ENCODE measurements at places on chromosomes 5 and 9.

GRCh38 chr9:10050016-10050415 lies 562.8 kb downstream of the PTPRD start:
- no peak for DNase-seq

DNA sequence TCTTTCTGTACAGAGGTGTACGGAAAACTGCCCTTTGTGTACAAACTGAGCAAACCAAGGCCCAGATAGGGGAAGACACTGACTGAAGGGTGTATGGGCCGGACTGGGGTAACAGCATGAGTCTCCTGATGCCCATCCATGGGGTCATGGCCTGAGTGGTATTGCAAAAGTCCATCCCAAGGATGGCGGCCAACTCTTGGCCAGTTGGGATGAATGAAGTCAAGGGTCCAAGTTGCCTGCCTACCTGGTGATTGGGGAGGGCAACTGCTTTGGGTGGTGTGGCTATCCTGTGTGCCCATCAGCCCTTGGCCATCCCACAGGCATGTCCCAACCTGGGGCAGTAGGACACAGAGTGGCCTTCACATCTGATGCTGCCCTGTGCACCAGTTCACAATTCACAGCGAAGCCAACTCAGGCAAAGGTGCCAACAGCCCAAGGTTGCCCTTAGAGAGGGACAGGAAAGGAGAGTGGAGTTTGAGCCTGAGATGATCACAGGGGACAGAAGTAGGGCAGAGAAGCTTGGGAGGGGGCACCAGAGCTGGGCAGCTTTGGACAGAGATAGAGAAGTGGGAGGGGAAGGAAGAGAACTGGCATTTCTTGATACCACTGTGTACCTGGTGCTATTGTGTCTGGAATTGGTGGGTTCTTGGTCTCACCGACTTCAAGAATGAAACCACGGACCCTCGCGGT lies 46.6 kb downstream of the COL15A1 start:
- no peak for DNase-seq

- DNase-seq = no peak
These were observed 24.7 kb downstream of the WWC1 start for GRCh38 chr5:168316139-168316578.

GRCh38 chr5:92662741-92663140 lies 918.3 kb downstream of the NR2F1-AS1 start:
- DNase-seq = no peak

GRCh38 chr5:111769541-111769940 lies 12.5 kb upstream of the NREP start:
- no peak for DNase-seq

DNA sequence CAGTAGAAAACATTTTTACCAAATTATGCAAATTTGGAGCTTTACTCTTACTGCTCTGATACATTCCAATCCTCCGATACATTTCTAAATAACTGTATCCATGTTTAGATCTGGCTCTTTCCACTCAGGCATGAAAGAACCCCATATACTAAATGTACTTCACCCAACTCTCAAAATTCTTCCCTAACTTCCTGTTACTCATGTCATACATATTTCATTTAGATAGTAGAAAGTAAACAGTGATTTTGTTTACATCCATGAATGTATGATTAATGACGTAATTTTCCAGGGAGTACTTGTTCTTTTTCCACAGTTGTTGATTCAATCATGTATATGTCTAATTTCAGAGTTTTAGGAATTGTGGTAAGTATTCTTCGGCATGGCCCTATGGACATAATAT lies 1426.5 kb upstream of the C9orf72 start:
- no peak for DNase-seq

- no peak for DNase-seq
These were observed 65.4 kb upstream of the HAND1 start for GRCh38 chr5:154543380-154543779.

DNA sequence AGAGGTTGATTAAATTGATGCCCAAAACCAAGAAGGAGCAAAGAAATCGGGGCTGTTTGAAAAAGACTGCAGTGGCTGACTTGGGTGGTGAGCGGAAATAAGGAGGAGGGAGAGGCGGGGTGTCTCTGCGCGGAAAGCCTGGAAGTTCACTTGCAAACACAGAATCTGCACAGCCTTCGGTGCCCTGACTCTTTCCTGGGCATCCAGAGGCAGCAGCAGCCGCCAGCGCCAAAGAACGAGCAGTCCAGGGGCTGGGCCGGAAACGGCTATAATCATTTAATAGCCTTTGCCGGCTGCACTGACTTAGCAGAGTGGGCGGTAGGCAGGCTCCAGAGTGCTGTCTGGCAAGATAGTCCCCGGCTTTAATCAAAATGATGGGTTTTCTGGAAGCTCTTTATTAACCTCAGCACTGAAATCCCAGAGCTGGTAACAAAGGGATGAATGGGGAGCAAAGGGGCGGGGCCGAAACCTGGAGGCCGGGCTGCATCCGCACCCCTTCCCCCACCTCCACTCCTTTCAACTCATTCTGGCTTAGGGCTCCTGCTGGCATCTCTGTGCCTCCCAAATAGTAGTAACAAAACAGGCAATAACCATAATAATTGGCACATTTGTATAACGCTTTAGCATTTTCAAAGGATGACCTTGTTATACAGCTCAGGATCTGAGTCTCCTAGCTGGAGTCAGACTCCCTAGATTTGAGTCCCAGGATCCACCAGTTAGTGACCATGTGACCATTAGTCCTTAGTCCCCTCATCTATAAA lies 35.7 kb downstream of the PCDHAC2 start:
- no peak for DNase-seq

DNA sequence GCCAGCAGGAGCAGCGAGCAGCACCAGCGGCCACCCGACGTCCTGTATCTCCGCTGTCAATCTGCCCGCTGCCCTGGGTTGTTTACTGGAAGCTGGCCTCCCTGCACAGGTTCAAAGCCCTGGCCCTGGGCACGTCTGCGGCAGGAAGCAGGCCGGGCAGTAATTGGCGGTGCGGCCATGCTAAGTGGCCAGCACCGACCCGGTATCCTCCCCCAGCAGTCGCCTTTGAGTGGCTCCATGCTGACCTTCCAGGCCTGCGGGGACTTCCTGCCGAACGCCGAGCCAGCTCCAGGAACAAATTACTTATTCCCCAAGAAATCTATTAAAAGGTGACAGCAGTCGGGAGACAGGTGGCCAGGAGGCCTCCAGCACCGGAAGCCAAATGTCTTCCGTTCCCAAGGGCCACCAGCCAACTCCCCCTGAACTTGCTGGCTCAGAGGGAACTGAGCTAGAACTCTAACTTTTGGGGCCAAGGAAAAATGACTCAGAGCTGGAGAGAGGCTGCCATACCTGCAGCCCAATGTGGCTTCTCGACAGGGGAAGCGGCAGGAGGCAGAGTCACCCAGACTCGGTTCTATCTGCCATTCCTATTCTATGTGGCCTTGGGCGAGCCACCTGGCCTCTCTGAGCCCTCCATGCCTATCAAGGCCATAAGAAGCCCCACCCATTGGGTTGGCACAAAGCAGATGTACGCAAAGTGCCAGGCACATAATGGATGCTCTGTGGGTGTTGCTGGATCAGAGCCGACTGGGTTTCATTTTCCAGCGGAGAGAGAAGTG lies 13.7 kb upstream of the PSMB7 start:
- no peak for DNase-seq

DNA sequence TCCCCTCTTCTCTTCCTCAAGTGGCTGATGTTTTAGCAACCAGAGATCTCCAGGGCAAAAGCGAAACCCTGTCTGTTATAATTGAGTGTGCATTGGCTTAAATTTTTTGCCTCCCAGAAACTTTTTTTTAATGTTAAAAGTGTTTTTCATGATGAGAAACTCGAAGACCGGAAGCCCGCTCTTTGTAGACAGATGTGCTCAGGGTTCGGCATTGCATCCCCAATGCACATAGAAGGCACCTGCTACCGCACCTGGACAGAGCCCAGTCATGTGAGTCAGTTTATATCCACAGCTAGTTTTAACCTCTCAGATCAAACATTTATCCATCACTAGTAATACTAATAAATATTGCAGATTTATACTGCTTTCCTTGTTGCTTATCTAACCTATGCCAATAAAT lies 19.5 kb upstream of the NADK2 start:
- no peak for DNase-seq

DNA sequence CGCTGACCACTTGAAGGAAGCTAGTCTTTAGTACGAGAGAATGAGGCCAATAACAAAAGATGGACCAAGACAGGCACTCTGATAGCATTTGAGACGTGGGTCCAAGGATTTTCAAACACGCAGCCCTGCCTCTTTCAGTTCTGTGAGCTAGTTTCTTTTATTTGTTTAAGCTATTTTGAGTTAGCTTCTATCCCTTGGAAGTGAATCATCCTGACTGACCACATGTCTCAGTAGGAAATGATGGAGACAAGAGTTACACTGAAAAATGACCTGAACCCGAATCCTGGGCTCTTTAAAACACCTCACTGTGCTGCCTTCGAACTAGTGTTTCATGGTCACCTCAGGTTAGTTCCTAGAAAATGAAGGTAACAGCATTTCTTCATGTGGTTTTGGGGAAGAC lies 9.9 kb downstream of the TEK start:
- no peak for DNase-seq

- no peak for DNase-seq
These were observed 2.6 kb upstream of the GPSM1 start for GRCh38 chr9:136324501-136325300.

DNA sequence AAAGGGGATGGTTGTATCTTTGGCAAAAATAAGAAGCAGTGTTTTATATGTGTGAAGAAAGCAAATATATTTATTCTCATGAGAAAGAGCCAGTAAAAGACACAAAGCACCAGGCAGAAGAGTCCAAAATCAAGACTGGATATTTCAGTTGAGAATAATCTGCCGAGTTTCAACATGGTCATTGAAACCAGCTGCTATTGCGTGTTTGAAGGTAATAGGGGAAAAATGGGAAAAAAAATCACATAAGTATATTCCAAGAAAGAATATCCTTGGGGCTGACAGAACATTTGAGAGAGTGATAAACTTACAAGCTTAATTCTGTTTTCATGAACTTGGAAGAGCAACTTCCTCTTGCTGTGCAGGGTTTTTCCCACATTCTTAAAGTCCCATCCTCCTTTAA lies 79.9 kb downstream of the ISOC1 start:
- no peak for DNase-seq

DNA sequence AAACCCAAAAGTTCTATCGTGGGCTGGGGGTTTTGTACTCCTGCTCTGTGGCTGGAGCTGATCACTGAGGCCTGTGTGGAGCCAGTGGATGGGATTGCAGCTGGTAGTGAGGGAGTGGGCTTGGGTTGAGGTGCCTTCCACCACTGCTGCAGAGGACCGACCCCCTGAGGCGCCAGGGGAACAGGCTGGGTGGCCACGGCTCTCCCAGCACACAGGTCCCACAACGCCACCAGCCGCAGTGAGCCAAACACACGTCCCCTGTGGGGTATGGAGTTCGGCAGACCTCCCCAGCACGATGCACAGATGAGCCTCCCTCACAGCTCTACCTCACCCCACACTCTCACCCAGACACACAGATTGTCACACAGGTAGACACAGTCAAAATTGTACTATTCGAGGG lies 109.1 kb downstream of the DAB2IP start:
- no peak for DNase-seq

DNA sequence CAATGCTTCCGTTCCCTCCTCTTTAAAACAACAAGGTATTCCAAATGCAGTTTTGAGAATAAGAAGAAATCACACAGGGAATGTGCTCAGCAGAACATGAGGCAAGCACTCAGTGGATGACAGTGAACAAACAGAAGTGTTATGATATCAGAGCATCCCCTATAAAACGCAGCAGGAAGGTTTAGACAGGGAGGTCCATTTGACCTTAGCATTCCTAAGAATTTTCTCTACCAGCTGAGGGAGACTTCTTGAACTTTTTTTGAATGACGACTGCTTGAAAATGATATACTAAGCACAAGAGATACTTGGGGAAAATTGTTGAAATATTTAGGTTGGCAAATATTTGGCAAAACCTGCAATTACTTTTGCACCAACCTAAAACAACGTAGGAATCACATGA lies 3.9 kb downstream of the AMACR start:
- no peak for DNase-seq

DNA sequence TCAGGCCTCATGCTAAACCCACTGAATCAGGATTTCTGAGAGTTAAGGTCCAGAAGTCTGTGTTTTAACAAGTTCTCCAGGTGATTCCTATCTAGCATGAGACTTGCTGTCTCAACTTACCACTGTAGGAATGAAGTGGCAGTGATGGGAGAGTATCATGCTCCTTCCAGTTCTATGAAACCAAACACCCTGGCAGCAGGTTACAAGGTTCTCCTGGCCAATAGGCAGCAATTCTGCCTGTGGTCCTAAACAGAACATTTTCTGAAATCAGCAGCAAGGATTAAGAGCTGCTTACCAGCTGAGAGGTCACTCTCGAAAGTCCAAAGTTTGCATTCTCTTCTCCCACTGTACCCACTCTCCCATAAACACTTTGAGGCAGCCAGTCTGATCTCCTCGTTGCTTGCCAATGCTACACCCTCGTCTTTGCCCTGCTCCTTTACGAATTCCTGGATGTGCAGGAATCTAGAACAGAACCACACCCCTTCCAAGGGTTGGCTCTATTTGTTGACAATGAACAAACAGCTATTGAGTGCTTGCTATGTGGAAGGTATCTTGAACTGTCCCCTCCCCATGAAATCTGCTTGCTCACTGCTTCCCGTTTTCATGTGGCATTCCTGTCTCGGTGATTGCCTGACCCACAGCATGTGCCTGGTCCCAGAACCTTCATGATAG lies 100.5 kb downstream of the TMEM174 start:
- DNase-seq = no peak

GRCh38 chr9:72306761-72307160 lies 58.2 kb downstream of the ZFAND5 start:
- no peak for DNase-seq

DNA sequence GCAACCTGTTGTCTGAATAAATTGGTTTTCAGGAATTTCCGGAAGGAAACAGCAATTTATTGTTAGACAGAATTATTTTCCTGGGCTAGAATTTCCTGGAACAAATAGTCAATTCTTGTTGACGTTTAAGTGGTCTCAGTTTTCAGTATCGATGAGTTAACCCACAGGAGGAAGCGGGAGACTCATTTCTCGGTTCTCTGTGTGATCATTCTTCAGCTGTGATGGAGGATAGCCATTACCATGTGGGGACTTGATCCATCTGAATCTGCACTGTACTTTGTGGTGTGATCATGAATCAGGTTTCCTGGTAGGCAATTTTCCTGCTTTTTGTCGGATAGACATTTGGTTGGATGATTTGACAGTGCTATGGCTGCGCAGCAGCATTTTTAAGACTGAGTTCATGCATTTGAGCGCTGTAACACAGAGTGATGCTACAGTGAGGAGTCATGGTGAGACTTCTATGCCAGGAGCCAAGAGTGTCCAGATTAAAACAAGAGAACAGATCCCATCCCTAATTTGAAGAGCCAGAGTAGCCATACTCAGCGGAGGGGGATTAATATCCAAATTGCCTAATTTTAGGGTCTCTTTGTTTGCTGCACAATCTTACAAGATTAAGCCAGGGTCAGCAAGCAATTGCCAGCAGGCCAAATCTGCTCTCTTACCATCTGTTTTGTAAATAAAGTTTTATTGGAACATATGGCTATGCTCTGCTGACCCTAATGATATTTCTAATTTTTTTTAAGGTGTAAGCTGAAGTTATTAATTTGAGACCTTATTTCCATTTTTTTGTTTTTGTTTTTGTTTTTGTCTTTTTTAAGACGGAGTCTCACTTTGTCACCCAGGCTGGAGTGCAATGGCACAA lies 355.9 kb downstream of the RAB3C start:
- DNase-seq = no peak

- DNase-seq = no peak
These were observed 595.0 kb downstream of the CDH12 start for GRCh38 chr5:22258139-22258538.

- no peak for DNase-seq
These were observed 18.0 kb downstream of the PLAA start for GRCh38 chr9:26928902-26929495.
